ENCODE measurements at places on chromosomes 7 and 10.

DNA sequence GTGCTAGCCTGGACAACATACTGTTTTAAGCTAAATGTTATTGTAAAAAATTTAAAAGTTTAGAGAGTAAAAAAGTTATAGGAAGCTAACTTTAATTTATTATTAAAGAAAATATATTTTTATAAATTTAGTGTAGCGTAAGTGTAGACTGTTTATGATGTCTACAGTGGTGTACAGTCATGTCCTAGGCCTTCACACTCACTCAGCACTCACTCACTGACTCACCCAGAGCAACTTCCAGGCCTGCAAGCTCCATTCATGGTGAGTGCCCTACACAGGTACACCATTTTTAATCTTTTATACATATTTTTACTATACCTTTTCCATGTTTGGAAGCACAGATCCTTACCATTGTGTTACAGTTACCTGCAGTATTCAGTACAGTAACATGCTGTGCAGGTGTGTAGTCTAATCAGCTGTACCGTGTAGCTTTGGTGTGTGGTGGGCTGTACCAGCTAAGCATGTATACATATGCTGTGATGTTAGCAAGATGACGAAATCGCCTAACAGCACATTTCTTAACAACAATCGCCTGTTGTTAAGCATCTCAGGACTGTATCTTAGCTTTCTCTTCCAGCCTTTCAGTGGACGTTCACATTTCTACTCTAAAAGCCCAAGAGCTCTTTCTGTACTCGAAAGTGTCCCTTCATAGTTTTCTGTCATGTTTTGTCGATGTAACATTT, 12.5 kb downstream of the RNF32 start:
- no peak for DNase-seq

GRCh38 chr10:110498087-110498981, 627 bp downstream of the DUSP5 start:
- DNase-seq, result peak; percentile 47

GRCh38 chr10:73848821-73849489, 25.4 kb downstream of the CAMK2G start:
- DNase-seq, result peak; percentile 87

- no peak for DNase-seq
Measured at GRCh38 chr7:6532516-6532915, 18.7 kb downstream of the GRID2IP start.

- DNase-seq, result no peak
Measured at GRCh38 chr10:15316145-15316544, 54.9 kb downstream of the FAM171A1 start.

GRCh38 chr7:31055471-31055870, 3.4 kb downstream of the ADCYAP1R1 start:
- no peak for DNase-seq

- no peak for DNase-seq
Measured at GRCh38 chr7:73984481-73985205, 43.3 kb upstream of the ELN start.

GRCh38 chr7:80175744-80176143, 41.1 kb downstream of the GNAI1 start:
- DNase-seq, result no peak

DNA sequence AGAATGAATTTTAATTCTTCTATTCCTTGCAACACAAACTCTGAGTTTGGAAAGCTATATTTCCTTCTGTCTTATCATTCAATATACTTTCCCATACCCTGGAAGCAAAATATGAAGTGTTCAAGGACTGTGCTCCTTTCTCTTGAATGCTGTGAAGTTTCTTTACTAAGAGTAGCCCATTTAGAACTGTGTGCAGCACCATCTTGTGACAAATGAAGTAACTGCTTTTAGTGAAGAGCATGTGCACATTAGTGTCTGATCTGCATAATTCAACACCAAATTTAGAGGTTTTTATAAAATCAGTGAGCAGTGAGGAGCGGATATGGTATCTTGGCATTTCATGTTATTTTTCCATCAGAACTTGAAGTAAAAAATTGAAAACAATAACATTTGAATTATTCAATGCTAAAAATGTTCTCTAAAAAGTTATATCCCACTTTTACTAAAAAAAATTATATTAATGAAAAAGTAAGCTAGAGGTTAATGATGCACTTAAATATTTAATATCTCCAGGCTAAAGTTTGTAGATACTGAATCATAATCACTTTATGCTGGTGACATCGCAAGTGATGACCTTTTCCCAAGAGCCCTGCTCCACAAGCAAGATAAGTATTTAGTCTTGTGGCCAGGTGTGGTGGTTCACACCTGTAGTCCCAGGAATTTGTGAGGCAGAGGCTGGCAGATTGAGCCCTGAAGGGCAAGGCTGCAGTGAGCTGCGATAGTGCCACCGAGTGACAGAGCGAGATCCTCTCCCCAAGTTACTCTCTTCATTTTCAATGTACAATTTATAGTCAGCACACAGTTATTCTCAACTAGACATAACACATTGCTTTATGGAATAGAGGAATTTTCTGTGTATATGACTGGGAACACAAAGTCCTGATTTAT, 108.8 kb upstream of the PCLO start:
- DNase-seq, result no peak

DNA sequence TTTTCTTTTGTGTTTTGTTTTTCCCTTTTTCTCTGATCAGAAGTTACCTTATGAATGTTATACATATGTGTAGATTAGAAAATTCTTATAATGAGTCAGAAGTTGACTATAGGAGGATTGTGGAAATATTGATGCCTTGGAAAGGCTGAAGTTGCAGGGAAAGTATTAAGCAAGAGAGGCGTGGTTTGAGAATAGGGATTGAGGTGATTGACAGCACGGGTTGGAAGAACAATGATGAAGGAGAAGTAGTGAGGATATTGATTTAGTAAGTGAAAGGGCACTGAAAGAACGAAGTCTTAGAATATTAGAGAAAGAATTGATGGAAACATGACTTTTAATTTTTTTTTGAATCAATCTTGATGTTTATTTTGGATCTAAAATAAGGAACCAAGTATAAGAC, 176.0 kb downstream of the EXOC4 start:
- DNase-seq, result no peak

DNA sequence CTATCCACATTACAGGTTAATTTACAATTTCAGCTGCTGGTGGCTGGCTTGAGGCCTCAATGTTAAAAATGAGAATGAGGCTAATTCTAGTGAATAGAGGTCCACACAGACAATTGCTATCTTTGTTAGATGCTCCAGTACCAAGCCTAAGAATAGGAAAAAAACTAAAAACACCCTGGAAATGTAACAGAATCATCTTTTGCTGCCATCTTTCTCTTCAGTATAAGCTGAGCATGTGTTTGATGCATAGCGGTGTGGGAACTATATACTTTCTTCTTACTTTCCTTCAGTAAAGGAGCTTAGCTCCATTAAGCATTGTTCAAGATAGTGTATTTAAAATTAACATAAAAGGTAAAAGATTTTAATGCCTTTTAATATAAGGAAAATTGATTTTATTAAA, 5.6 kb downstream of the TMEM229A start:
- DNase-seq, result no peak

DNA sequence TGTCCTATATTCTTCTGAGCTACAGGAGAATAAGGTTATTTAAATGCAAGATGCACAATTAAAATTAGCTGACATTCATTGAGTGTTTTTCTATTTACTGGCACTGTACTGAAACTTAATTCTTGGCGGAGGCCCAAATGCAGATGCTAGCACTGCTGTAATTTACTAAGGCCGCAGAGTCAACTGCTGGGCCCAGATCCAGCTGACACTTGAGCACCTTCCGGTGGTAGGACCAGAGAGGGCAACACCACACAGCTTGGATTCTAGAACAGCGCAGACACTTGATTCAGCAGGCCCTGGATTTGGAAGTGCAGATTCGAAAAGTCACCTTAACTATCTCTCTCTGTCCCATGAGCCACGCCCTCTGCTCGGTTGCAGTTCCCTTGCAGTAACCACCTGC, 228.6 kb upstream of the TMEM72 start:
- DNase-seq, result no peak

DNA sequence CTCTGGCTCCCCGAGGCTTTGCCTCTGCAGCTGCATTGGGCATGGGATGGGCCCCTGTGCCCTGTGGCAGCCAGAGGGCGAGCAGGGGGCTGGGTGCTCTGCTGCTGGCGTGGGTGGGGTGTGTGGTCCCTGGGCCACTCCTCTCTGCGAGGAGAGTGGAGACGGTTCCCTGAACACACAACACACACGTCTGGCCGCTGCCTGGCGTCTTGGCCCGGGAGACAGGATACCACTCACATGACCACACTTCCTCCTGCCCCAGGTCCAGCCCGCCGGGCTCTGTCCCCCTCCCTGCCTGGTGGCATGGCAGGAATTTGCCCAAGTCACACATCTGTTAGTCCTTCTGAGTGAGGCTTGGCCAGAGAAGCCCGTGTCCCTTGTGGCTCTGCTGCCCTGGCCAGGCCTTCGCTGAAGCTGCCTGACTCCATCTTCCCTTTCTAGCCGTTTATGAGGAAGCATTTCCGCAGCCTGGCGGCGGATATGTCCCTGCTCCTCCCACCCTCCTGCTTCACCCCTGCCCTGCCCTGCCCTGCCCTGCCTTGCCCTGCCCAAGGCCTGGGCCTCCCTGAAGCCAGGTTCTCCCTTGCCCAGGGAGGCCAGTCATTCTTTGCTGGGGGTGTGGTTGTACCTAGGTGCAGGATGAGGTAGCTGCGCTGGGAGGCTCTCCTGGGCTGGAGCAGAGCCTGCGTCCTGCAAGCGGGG, 3.0 kb downstream of the BRI3 start:
- no peak for DNase-seq

- no peak for DNase-seq
Measured at GRCh38 chr10:122157451-122157850, 113.6 kb upstream of the BTBD16 start.

GRCh38 chr7:24709585-24710360, 47.5 kb downstream of the GSDME start:
- no peak for DNase-seq

GRCh38 chr7:29341156-29341555, 146.6 kb downstream of the CHN2 start:
- no peak for DNase-seq

- DNase-seq, result no peak
Measured at GRCh38 chr10:29946953-29947700, 112.3 kb downstream of the JCAD start.

GRCh38 chr7:90383422-90383821, 19.8 kb upstream of the CLDN12 start:
- DNase-seq, result no peak

Data from stimulated activated CD4-positive, alpha-beta T cell treated with anti-CD3 and anti-CD28 coated beads, TNF-alpha, amount 100 ng/mL, for 4 hours (primary cell).